ENCODE measurements at places on chromosomes 3 and 15.
A peak's percentile ranks its signal among the peaks of the same experiment; 100 is the strongest.

DNA sequence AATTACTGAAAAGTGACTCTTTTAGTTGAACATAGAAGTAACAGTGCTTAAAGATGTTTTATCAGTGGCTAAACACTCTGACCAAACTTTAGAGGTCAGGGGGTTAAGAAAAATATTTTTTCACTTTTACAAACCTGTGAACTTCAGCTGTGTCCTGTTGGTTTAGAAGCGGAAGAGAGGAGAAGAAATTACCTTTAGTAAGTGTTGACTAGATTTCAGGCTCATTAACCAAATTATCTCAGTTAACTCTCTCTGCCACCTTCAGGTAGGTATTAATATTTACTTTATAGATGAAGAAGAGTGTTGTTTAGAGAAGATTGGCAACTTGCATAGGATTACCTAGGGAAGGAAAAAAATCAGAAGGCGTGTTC, 151.9 kb upstream of the CMC1 start:
- DNase-seq, result no peak

DNA sequence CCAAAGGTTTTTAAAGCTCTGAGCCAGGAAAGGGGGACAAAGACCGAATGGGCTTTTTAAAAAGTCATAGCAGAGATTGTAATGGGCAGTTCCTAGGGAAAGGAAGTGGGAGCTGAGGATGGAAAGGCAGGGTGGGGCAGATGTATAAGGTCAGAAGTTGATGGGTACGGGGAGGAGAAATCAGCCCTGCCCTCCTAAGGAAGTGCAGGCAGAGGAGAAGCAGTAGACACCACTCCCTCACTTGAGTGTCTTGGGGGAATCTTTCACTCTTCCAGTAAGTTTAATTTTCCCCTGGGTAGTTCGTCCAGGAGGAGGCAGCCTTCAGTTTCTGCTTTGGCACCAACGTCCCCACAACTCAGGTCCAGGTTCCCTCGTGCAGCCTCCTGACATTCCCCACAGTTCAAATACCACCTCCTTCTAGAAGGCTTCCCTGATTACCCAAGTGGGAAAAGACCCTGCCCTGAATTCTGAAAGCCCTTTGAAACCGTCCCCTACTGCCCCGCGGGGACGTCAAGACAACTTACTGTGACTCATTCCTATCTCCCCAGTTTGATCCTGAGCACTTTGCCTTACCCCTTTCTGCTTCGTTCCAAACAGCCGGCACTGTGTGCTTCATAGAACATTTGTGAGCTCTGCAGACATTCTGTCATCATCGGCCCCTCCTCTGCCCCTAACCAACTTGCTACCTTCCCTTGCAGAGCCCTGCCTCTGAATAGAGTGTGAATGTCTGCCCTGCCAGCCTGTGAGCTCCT, 14.3 kb upstream of the SRP14 start:
- DNase-seq, result no peak

DNA sequence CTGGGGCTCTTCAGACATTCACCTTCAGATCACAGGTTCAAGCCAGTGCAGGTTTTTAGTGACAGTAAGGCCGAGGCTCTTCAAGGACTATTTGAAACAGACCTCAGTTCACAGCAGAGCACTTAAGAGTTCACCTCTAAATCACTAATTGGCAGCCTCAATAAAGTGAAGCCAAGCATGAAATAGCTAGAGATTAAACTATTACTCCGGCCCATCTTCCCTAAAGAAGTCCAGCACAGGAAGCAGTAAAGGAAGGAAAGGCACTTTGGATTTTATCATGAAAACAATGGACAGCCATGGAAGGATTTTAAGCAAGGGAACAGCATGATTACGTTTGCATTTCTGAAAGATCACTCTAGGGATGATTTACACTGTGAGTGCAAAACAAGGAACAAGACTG, 27.6 kb upstream of the ARL6 start:
- no peak for DNase-seq

DNA sequence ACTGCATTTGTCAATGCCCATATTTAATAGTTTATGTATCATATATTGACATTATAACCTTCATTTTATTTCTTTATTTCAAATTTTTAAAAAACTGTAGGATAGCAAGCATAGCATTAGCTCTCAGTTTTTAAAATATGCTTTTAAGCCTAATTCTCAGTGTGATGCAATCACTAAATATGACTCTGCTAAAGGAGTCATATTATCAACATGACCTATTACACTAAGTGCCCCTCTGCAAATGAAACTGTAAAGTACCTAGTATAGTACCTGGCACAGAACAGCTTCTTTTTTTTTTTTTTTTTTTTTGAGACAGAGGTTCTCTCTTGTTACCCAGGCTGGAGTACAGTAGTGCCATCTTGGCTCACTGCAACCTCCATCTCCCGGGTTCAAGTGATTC, 179.4 kb upstream of the CGNL1 start:
- no peak for DNase-seq

DNA sequence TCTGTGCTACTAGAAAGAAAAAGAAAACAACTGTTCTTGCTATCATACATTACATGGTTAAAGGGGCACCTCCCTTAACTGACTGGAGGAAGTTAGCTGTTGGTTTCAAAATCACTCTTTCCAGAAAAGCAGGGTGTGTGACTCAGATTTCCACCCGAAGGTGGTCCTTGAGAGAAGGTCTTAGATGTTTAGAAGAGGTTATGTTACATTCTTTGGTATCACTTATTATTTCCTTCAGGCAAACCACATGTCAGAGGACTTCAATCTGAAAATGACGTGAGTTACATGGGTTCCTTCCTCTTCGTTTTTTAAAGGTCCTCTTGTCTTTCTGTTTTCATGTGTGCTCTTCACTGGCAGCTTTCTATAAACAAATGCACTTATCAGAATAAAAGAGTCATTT, 307.9 kb upstream of the CBLB start:
- DNase-seq, result peak; percentile 43

DNA sequence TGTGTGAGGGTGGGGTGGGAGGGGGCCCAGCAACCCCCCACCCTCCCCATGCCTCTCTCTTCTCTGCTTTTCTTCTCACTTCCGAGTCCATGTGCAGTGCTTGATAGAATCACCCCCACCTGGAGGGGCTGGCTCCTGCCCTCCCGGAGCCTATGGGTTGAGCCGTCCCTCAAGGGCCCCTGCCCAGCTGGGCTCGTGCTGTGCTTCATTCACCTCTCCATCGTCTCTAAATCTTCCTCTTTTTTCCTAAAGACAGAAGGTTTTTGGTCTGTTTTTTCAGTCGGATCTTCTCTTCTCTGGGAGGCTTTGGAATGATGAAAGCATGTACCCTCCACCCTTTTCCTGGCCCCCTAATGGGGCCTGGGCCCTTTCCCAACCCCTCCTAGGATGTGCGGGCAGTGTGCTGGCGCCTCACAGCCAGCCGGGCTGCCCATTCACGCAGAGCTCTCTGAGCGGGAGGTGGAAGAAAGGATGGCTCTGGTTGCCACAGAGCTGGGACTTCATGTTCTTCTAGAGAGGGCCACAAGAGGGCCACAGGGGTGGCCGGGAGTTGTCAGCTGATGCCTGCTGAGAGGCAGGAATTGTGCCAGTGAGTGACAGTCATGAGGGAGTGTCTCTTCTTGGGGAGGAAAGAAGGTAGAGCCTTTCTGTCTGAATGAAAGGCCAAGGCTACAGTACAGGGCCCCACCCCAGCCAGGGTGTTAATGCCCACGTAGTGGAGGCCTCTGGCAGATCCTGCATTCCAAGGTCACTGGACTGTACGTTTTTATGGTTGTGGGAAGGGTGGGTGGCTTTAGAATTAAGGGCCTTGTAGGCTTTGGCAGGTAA, 8.1 kb downstream of the FAM131A start:
- DNase-seq, result no peak

DNA sequence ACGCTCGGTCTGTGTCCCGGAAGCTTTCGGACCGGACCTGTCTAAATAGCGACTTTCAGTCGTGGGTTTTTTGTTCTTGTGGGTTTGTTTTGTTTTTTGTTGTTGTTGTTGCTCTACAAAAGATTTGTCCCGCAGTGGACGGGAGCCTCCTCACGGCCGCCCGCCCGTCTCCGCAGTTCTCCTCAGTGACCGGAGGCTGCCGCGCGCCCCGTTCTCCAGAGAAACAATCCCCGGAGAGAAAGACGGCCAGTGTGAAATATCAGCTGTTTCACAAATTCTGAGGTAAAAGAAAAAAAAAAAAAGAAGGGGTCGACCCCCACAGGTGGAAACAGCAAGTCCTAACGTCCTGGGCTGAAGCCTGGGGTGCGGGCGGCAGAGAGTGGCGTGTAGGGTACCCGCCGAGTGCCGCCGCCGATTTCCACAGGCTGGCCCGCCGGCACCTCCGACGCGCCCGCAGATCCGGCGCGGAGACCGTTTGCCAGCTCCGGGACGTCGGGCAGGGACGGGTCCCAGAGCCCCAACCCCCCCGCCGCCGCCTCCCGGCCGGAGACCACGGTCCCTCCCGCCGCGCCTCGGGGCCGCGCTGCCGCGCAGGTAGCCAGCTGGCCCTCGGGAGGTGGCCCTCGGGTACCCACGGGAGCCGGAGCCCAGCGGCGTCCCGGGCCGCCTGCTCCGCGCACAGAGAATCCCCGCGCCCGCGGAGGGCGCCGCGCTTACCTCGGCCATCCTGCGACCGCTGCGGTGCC, 478 bp downstream of the BNC1 start:
- peak; percentile 16 for DNase-seq

DNA sequence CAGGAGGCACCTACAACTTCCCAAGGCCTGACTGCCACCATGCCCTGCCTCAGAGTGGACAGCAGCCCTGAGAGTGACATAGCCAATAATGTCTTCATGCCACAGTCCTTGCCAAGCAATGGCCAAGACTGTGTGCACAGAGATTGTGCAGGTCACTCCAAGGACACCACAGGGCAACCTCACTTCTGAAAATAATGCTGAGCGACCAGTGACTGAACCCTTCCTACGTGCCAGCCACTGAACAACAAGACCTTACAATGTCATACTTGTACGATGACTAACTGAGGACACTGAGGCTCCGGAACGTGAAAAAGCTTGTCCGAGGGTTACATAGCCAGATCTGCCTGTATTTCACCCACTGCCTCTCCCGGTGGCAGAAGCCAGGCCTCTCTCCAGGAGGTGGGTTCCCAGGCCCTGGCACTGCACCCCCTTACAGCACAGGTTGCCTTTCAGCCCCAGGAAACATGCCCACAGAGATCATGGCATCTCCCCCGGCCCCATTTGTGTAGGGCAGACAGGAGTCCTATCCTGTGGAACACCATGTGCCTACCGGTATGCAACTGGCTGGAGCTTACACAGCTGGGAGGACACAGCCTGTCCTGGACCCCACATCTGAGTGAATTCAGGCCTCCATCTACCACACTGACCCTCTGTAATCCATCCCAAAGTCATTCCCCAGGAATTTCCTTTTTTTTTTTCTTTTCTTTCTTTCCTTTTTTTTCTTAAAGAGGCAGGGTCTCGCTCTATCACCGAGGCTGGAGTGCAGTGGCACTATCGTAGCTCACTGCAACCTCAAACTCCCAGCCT, 72.3 kb downstream of the SLC12A8 start:
- no peak for DNase-seq

DNA sequence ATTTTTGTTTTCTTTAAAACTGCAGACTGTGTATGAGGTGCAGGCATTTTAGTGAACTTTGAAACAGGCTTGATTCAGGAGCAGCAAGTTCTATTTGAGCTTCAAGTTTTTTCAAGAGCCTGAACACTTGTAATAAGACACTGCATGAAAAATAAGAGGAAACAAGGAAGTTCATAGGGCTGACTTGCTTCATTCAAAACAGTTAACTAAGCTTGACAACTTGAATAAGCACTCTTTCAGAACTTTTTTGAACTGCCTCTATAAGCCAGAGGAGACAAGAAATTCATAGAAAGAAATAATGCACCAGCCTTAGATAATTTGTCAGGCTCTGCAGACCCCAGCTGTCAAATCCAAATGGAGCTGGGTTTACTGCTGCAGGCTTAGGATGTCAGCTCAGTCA, 130.2 kb downstream of the SSR3 start:
- DNase-seq, result no peak

GRCh38 chr15:29115093-29115991, 154.3 kb downstream of the NSMCE3 start:
- DNase-seq, result peak; percentile 44

- peak; percentile 7 for DNase-seq
Measured at GRCh38 chr15:31300981-31301672, 25.5 kb upstream of the KLF13 start.

DNA sequence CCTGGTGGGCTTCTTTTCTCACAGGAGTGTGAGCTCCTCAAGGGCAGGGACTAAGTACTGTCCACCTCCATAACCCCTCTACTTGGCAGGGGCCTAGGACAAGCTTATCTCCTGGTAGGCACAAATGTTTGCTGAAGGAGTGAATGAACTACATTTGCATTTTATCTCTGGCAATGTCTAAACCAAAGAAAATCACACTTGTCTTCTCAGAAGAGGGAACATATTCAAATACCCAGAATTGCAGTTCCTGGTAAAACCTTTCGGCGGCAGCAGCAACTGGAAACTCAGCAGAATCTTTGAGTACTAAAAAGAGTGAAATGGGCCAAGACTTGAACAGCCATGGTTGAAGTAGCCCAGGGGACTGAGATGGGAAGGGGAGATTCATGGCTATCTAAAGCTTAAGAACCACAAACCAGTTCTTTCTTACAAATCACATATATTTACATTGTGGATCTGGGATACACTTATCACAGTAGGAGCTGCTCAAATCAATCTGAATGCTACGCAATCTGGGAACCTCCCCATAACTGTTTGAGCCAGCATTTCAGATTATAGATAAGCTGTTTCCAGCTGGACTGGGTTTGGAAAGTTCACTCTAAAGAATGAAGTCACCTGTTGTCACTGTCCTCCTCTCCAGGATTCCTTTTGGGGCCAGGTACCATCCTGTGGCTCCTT, 18.7 kb upstream of the PTPN9 start:
- DNase-seq, result peak; percentile 49

- no peak for DNase-seq
Measured at GRCh38 chr3:134323966-134324962, 50.0 kb downstream of the AMOTL2 start.

DNA sequence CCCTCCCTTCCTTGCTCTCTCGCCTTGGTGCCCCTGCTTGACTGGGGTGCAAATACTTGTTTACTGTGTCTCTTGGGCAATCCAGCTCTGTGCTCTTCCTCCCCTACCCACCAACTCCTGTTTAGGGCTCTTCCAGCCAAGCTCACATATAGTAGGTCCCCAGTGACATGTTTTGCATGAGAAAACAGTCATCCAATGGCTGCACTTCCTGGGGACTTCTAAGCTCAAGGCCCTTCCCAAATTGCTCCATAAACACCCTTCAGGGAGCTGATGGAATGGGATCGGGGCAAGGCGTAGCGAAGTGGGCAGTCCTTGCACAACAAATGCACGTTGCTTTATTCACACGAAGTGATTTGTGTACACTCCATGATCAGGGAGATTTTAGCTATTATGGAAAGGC, 9.4 kb upstream of the COPG1 start:
- DNase-seq, result no peak

- DNase-seq, result no peak
Measured at GRCh38 chr3:170749765-170750477, 120.1 kb downstream of the RPL22L1 start.

GRCh38 chr3:66303491-66303901, 82.7 kb downstream of the SLC25A26 start:
- DNase-seq, result peak; percentile 62
